ENCODE measurements at places on chromosomes 6 and 20.

DNA sequence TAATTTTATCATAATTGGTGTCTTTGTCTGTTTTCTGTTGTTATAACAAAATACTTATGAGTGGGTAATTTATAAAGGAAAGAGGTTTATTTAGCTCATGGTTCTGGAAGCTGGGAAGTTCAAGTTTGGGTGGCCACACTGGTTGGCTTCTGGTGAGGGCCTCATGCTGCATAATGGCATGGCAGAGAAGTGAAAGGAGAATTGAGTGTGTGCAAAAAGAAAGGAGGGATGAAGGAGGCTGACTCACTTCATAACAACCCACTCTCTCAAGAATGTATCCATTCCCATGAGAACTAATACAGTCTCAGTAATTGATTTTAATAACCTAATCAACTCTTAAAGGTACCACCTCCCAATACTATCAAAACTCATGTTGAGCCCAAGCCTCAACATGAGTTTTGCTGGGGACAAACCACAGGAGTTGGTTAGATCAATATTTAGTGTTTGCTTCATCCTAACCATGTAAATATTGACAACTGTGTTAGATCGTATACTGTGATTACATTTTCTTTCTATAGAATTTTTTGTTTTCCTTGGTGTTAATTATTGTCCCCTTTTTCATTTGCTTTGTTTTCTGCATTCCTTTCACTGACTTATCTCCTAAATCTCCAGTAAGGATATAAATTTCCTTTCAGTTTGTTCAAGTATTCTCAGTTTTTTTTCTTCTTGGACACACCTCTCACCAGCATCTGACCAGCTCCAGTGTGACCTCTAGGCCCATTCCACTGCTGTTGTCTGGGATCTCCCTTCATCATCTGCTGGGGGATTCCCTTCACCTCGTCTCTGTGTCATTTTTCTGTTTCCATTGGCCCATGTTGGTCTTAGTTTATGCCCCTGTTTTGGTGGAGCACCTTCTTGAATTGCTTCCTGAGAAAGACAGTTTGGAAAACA lies 54.8 kb upstream of the SCGN start:
- DNase-seq: no peak

- DNase-seq: no peak
These were observed 6.7 kb downstream of the TULP1 start for GRCh38 chr6:35505999-35506412.

DNA sequence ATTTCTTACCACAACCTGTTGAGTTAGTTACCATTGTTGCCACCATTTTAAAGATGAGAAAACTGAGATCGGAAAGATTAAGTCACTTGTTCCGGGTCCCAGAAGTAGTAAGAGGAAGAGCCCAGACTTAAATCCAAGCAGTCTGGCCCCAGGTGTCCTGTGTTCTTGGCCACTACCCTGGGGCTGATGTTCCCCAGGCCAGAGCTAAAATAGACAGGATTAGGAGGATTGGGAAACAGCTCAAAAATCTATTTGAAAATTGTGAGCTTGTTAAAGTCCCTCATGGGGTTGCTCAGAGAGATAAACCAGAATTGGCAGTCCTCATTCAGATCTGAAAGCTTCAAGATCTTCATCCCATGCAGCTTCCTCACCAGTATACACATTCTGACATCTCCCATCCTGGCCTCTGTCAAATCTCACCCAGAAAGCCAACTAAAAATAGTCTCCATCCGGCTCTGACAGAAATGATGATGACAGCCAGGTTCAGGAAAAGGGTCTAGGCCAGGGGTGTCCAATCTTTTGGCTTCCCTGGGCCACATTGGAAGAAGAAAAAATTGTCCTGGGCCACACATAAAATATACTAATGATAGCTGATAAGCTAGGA lies 62.0 kb downstream of the GFOD1 start:
- DNase-seq: no peak

GRCh38 chr6:39029156-39030011 lies 19.2 kb upstream of the GLP1R start:
- peak; percentile 18 for DNase-seq

- no peak for DNase-seq
These were observed 8.8 kb upstream of the C20orf203 start for GRCh38 chr20:32682508-32682987.

DNA sequence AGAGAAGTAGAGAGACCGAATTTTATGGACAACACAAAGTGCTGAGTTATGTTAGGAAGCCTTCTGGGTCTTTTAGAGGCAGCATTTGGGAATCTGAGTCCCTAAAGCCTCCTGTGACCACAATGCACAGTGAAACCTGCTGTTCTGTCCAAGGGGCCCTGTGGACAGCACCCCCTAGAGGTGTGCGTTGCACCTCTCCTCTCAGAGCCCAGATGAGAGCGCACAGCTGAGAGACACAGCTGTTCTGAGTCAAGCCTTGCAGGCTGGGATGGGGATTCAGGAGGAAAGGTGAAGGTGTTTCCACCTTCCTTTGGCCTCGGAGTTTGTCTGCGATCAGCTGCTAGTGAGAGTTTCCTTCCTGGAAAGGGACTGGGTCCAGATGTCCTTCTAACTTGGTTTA lies 13.0 kb downstream of the PCK1 start:
- peak; percentile 20 for DNase-seq

DNA sequence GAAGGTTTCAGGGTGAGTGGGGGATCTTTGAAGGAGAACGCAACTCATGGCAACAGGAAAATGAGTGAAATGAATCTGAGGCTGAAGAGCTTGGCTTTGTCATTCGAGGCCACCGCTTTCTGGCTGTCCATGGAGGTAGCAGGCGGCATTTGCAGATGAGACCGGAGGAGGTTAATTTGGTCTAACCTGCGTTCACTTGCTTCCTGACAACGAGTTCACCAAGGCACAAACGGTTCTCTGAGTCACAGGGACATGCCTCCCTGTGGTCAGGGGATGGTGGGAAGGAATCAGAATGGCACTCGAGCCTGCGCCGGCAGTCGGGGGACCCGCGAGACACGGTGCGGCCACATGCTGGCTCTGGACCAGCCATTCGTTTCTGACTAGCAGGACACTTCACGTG lies 75.0 kb downstream of the IRF4 start:
- DNase-seq: no peak

- no peak for DNase-seq
These were observed 44.2 kb upstream of the DEFB112 start for GRCh38 chr6:50093938-50094272.

DNA sequence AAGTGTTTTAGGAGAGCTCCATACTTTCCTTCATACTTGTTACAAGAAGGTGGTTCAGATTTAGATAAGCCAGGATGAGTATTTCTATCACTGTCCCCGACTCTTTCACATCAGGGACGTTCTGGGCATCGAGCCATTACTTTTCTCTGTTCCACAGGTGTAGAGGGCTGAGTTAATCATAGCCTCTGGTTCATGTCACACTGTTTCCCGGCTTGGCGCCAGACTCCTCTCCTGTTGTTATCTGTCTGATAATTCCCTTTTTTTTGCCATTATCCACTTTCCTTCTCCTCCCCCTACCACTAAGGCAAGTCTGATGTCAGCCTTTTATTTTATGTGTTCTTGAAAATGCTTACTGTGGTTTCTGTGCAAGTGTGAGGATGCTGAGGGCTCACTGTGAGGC lies 593.4 kb downstream of the UTRN start:
- no peak for DNase-seq

DNA sequence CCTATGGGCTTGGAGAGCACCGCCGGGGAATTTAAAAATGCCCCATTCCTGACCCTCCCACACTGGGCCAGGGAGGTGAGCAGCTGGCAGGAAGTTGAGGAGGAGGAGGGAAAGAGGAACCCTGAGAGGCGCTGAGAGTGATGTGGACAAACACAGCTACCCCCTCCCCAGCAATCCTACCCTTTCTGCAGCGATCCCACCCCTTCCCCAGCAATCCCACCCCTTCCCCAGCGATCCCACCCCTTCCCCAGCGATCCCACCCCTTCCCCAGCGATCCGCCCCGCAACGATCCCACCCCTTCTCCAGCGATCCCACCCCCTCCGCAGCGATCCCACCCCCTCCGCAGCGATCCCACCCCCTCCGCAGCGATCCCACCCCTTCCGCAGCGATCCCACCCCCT lies 111.6 kb downstream of the SYCP2 start:
- DNase-seq: no peak

DNA sequence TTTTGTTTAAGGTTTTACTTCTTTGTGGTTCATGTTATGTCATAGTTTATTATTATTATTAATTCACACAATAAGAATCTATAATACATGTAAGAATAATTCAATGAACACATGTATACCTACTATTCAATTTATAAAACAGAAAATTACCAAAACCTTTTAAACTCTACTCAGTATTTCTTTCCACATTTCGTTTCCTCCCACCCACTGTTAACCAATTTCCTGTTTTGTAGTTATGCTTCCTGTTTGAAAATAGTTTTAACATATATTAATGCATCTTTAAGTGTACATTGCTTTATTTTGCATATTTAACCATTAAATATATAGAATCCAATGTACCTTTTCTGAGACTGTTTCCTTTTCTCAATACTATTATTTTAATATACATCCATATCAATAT lies 397.9 kb upstream of the SPTLC3 start:
- no peak for DNase-seq

- no peak for DNase-seq
These were observed 41.7 kb upstream of the IL17A start for GRCh38 chr6:52144196-52145076.

DNA sequence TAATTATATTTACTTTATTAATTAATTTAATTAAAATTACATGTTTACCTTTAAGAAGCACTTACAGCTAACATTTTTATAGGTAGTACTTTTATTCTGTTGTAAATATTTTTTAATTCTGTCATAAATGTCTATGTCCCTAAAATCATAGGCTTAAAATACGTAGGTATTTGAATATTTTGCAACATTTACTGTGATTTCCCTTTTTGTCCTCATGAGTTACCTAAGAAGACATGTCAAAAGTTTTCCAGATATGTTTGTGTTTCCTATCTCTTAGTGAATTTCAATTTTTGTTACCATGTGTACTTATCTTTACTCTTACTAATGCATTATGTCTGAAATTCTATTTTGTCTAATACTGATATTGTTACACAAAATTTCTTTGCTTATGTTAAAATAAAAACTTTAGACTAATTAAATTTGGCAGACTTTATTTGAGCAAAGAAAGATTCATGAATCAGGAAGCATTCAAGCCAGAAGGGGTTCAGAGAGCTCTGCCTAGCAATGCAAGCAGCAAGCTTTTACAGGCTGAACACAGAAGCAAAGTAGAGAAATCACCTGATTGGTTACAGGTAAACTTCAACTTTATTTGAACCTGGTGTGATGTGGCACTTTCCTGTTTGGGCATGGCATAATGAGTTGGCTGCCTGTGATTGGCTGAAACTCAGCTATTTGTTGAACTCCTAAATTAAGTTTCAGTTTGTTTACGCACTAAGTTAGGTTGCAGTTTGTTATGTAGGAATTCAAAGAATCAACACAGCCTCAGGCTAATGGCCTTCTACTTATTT lies 123.2 kb upstream of the TMEM170B start:
- no peak for DNase-seq

GRCh38 chr6:31871046-31871659 lies 7.6 kb downstream of the SLC44A4 start:
- DNase-seq: no peak

GRCh38 chr6:109069746-109070145 lies 24.9 kb downstream of the SESN1 start:
- DNase-seq: no peak

- no peak for DNase-seq
These were observed 22.4 kb upstream of the TMEM217 start for GRCh38 chr6:37280162-37280887.

DNA sequence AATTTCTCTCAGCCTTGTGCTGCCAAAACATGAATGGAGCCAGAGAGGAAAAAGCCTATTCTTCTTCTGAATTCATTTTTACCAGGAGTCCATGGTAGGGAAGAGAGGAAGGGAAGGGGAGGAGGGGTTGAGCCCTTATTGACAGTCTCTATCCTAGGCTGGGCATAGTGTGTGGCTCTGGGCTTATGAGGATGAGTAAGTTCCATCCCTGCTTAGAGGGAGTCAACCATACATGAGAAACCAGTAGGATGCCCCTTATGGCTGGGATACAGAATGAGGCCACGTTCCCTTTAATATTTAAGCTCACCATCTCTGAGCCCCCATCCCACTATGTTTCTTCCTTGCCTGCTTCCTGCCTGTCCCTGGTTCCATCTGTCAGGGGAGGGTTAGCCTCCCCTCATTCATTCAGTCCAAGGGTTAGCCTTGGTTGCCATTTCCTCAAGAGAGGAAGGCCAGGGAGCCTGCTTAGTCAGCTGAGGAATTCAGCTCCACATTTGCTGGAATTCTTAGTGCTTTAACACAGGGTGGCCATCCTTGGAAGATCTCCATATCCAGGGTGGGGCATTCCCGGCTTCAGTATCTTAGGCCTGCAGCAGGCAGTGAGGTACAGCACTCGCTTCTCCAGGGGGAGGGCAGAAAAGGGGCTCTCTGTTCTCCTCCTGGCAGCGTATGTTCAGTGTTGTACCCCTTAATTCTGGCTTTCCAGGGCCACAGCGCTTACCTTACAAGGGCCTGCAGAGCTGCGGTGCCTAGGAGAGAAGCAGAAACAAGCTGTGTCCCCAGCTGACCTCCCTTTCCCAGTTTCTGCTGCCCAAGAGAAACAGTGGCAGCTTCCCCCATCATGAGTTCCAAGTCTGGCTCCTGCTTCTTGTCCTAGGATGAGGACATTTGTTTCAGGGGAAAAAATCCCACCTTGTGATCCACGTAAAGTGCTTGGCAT lies 12.5 kb downstream of the SIRT5 start:
- no peak for DNase-seq

DNA sequence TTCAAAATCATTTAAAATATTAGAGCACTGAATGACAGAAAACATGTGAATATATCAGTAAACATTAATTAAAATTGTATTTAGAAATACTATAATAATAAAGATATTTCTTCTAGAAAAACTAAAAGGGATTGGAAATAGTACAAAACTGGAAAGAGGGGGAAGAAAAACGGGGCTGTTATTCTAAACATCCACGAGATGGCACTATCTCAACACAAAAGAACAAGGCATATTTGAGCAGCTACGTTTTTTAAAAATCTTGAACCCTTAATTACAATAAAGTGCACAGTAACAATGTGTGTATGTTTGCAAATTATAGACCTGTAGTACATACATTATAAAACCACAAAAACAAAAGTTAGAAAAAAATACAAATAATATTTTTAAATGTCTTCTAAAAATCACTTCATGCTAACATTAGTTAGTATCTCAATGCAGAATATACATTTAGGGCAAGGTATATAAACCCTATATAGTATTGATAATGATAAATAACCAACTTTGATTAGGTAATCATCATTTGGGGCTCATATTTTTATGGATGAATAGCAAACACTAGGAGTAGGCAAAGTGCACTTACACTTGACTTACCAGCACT lies 42.5 kb upstream of the PNISR start:
- peak; percentile 33 for DNase-seq

Measured in NCI-H1436 (cell line).